ENCODE measurements at places on chromosomes 13 and 19.

GRCh38 chr13:108561149-108561548 lies 68.3 kb upstream of the MYO16 start:
- DNase-seq: no peak

DNA sequence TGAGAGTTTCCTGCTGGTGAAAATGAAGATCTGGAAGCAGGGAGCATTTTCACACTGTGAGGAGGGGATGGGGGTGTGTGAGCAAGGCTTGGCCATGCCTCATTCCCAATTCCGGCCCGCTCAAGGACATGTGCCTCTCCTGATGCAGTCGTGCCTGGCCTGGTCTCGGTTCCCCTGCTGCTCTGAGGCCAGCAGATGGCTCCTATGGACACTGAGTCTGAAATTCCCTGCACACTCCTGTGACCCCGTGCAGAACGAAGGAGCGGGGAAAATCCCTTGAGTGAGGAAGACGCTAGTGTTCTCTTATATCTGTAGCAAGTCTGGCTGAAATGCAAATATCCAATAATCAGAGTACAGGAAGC lies 363 bp upstream of the ZNF763 start:
- DNase-seq: no peak

DNA sequence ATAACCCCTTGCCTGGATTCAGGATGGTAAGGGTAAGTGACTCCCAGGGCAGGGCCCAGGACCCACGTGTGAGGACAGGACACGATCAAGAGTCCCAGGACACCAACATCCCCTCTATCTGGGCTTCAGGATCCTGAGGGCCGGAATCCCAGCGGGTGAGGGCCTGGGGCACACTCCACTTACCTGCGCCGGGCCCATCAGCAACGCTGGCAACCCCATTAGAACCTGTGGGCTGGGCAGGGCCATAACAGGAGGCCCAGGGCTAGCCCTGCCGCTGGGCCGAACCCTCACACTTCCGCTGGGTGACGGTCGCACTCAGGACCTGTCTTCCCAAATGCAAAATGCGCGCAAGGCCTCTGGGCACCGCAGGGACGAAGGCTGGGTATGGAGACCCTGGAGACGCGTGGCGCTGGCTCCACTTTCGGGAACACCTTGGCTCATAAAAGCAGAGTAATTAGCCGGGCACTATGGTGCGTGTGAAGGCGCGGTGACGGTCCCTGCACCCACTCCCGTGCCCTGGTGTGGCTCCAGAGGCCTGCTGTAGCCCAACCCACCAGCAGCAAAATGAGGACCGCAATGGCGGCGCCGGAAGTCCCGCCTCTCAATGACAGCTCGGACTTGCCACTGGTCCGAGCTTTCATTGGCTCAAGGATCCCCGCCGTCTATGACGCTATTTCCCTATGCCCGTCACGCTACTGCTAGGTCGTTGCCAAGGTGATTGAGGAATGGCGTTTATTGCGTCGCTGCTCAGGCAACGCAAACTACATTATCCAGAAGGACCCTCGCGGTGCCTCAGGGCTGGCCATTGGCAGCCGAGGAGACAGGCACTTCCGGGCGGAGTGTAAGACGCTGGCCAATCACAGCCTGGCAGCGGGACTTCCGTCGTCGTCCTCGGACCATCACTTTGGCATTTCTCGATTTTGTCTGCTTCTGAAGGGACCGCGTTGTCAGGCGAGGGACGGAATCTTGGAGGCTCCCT lies at the start of gene ZNF132:
Gene ZNF132 (minus strand): TSS at position 578 of the 979 bp plus-strand sequence. CDS start 332 bp downstream, at position 246.
- DNase-seq: peak; percentile 100

DNA sequence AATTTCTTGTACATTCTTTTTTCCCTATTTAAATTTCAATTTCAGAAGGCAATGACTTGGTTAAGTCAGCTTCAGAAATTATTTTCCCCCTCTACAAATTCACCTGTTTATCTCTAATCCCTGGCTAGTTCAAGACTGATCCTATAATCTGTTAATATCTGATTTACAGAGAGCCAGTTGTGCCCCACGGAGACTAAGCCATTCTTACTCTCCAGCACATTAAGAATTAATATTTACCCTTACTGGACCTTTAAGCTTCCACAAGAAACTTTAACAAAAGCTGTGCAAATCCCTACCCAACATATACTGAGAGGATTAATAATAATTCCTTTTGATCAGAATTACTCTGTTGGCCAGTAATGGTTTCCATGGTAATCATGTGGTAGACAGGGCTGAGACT lies 786.2 kb downstream of the PCDH9 start:
- no peak for DNase-seq

DNA sequence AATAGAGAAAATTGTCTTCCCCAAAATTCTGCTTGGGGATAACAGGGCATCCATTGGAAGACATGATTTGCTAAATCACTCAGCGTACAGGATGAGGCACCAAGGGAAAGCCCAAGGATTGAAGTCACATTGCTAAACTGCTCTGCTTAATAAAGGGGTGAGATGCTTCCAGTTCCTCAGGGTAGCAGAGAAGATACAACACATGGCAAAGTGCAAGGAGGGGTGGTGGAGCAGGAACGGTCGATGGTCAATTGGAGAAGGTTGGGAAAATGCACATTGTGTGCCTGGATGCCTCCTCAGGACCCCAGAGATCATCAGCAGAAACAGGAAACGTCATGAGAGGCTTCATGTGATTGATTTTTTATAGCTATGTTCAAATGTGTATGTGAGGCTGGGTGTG lies 116.3 kb upstream of the SOX1 start:
- no peak for DNase-seq

- no peak for DNase-seq
Observed at GRCh38 chr13:46817095-46817494, 20.1 kb upstream of the ESD start.

All from inflammatory macrophage treated with lipopolysaccharide for 1 hour (primary cell).